Epithelial cell of esophagus (primary cell): ENCODE measurements at places on chromosomes 4 and X.
A peak's percentile ranks its signal among the peaks of the same experiment; 100 is the strongest.

DNA sequence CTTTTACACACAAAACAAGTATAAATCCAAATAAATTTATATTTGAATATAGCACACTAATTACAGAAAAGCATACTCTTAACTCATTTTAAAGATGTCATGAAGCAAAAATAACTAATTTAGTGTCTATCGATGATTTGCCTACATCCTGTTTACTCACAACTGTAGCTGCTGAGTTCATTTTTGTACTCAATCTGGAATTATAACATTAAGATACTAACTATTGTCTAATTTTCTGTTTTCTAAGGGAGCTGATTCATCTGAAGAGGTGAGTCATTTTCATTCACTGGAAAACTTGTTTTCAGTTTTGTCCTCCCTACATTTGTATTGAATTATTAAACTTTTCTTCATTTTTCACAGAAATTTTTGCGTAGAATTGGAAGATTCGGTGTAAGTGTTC, 3.7 kb downstream of the STATH start:
- DNase-seq, result peak; percentile 42

DNA sequence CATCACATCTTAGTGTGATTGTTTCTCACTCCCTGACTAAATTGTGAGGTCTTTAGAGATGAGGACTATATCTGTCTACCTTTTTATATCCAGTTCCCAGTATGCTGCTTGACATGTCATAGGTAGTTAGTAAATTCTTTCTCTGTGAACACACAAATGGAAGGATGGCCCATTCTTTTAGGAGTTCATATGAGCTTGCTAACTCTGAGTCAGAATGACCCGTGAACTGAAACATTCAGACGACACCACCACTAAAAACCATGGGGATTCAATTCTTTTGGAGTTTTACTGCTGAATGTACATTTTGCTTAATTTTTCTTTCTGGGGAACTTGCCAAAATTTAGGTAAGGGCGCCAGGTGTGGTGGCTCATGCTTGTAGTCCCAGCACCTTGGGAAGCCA, 13.9 kb downstream of the OFD1 start:
- DNase-seq, result no peak

GRCh38 chrX:19747652-19748610, 139.5 kb downstream of the SH3KBP1 start:
- DNase-seq, result no peak

- DNase-seq, result peak; percentile 95
Measured at GRCh38 chr4:77202491-77202890, 45.5 kb downstream of the CCNG2 start.

GRCh38 chr4:64781737-64782326, 372.6 kb upstream of the TECRL start:
- DNase-seq, result peak; percentile 50

DNA sequence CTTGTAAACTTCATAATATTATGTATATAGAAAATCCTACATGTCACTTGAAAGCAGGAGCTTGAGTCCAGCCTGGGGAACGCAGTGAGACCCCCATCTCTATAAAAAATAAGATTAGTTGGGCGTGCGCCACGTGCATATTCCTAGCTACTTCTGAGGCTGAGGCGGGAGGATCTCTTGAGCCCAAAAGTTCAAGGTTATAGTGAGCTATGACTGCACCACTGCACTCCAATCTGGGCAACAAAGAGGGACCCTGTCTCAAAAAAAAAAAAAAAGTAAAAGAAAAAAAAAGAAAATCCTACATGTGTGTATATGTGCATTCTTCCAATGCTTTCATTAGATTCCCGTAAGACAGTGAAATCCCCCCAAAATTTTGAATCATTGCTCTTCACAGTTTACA, 1.7 kb downstream of the SEC31A start:
- no peak for DNase-seq

DNA sequence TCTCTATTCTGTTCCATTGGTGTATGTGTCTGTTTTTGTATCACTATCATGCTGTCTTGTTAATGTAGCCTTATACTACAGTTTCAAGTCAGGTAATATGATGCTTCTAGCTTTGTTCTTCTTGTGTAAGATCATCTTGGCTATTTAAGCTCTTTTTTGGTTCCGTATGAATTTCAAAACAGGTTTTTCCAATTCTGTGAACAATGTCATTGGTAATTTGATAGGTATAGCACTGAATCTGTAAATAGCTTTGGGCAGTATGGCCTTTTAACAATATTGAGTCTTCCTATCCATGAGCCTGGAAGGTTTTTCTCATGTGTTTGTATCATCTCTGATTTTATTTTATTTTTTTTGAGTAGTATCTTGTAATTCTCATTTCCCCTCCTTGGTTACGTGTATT, 94.3 kb downstream of the ANAPC10 start:
- DNase-seq, result peak; percentile 60

- DNase-seq, result no peak
Measured at GRCh38 chr4:81562093-81562492, 90.4 kb upstream of the RASGEF1B start.

- DNase-seq, result peak; percentile 46
Measured at GRCh38 chr4:157804986-157805385, 367.8 kb downstream of the GASK1B start.

GRCh38 chr4:85632981-85633380, 158.0 kb downstream of the ARHGAP24 start:
- DNase-seq, result no peak

- no peak for DNase-seq
Measured at GRCh38 chrX:19794690-19795089, 92.7 kb downstream of the SH3KBP1 start.

DNA sequence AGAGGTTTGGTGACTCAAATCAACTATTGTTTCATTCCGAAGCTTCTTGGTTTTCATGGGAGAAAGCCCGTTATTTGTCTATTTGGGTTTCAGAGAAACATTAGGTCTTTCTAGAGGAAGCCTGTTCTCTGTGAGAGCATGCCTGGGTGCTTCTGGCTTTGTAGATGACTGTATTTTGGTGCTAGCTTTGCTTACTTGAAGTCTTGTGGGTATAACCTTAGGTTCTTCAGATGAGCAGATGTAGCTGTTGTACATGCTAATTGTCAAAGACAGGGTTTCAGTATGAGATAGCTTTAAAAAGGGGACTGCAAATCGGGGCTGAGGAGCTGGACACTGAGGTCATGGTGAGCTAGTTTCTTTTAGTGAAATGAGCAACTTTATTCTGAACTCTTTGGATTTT, 7.9 kb upstream of the STOX2 start:
- no peak for DNase-seq

GRCh38 chr4:10074767-10075105, 41.9 kb downstream of the WDR1 start:
- peak; percentile 68 for DNase-seq

GRCh38 chrX:46770817-46771163, 11.9 kb upstream of the SLC9A7 start:
- DNase-seq, result peak; percentile 89

DNA sequence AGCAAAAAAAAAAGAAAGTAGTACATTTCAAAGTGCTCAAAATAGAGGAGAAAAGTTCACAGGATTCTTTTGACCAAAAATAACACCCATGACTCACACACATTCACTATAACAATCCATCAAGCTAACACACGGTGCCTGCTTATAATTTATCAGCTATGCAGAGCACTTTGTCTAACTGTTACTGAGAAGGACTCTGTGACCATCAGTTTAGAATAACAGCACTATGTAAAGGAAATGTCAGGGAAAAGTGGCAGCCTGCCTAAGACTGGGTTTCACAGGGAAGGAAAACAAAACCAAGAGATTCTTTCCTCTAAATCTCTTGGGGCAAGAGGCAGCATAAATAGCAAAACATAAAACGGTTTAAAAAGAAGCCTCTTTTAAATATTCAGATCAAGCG, 54.8 kb downstream of the CCDC149 start:
- DNase-seq, result no peak

DNA sequence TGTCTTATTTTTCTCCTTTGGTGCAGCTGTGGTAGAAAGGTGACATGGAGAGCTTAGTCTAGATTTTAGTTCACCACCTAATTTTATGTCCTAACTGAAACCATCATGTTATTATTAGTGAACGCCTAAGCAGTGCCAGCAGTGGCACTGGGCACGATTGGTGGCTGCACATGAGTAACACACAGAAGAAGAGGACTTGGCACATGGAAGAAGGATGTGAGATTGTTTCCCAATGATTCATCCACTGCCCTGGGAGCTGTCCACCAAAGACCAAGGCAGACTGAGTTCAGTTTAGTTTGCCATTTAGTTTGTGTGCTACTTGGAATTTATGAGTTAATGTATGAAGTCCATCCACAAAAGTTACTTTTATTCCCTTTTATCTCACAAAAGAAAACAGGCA, 68.1 kb upstream of the NAP1L5 start:
- DNase-seq, result peak; percentile 78

DNA sequence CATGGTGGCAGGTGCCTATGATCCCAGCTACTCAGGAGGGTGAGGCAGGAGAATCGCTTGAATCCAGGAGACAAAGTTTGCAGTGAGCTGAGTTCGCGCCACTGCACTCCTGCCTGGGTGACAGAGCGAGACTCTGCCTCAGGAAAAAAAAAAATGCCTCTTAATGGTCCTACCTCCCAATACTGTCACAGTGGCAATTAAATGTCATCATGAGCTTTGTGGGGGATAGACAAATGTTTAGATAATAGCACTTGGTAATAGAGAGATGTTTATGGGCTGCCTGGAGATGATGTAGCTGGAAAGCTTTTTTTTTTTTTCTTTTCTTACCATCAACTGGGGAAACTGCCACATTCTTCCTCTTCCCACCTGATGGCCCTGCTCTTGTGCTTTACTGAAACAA, 33.0 kb downstream of the GRK4 start:
- no peak for DNase-seq

DNA sequence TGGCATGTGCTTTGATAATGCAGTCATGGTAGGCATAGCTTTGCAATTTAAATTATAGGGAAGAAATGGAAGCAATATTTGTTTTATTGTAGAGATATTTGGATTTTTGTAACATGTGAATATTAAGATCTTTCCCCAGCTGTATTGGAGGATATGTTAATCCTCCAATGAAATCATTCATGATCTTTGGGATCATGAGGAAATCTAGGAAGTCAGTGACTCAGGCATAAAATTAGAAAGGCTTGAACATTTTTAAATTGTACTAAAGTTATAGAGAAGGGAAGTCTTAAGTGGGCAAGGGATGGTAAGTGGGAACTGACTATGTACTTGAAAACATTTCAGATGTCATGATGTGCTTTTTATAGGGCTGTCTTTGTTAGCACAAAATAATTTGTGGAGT, 46.8 kb downstream of the FIP1L1 start:
- no peak for DNase-seq

DNA sequence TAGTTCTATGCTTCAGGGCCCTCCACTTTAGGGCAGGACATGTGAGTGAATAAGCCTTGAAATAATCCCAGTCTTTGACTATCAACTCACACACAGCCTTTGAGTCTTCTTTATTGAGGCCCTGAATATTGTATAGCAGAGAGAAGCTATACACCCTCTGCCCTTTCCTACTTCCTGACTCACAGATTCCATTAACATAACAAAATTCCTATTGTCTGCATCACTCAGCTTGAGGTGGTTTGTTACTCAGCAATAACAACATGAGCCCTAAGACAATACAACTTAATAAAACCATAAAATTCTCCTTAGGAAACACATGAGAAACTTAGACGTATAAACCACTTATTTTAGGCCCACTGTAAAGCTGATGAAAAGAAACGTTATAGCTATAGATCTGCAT, 680.3 kb upstream of the DIAPH2 start:
- peak; percentile 76 for DNase-seq

DNA sequence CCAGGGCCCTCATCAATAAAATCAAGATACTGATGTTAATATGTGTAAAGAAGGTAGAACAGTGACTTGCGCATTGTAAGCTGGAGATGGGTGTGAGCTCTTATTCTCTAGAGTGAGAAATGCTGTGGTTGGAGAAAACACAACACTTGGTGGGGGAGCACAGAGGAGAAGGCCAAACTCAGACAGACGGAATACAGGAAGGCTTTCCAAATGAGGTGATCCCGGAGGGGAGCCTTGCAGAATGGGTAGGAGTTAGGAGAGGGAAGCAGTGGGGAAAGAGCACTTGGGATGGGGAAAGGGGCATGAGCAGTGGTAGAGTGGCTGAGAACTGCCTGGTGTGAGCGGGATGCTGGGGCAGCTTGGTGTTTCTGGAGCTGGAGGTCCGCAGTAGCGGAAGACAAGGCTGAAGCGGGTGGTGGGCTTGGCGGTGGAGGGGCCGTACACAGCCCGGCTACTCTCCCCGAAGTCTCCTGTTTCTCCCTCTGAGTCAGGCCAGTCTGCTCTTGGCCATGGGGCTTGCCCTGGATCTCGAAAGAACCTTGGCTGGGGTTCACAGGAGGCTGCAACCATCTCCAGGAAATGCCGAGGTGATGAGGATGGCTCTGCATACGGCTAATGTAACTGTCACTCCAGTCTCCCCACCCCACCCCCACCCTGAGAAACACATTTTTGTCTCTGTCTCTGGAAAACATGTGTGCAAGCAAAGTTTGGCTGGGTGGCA, 11.3 kb upstream of the PLAC1 start:
- DNase-seq, result peak; percentile 71

GRCh38 chr4:5865896-5866599, 26.8 kb downstream of the CRMP1 start:
- no peak for DNase-seq

DNA sequence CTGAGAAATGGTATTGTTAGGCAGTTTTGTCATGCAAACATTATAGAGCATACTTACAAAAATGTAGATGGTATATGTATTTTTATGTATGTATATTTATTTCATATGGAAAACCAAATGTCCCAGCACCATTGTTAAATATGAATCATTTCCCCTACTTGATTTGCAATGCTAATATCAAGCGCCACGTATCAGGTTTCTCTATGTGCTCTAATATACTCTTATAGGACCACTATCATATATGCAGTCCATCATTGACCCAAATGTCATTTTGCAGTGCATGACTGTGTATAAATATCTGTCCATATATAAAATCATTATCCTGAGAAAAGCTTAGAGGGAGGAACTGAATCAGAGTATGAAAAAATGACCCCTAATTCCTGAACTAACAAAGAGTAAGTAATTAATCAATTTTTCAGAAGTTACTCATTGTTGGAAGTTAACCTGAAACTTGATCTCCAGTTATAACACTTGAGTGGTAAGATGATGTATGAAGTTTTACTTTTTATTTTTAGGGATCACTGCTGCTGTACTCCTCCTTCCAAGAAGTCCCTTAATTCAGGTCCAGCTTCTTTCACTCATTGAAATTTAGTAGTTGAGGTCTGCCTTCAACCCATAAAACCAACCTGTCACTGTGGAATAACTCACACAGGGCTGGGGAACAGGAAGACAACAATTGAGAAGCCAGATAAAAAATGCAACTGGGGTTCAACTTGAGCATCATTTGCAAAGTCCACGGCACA, 134.8 kb upstream of the LDB2 start:
- no peak for DNase-seq

GRCh38 chrX:22171287-22172060, 101.2 kb upstream of the CBLL2 start:
- DNase-seq, result peak; percentile 56

GRCh38 chr4:95643627-95644026, 94.9 kb upstream of the UNC5C start:
- no peak for DNase-seq

- peak; percentile 88 for DNase-seq
Measured at GRCh38 chrX:15675490-15675921, 10.9 kb upstream of the CLTRN start.

- no peak for DNase-seq
Measured at GRCh38 chrX:132955690-132956089, 2.7 kb downstream of the HS6ST2 start.

GRCh38 chr4:13706120-13706519, 78.6 kb upstream of the BOD1L1 start:
- peak; percentile 95 for DNase-seq
